ENCODE measurements at places on chromosomes 7 and 10.
A peak's percentile ranks its signal among the peaks of the same experiment; 100 is the strongest.

GRCh38 chr10:119859420-119860258, 13.0 kb downstream of the MCMBP start:
- DNase-seq: peak; percentile 74

- DNase-seq: peak; percentile 59
These were observed 59.6 kb downstream of the ADRB1 start for GRCh38 chr10:114103284-114103683.

DNA sequence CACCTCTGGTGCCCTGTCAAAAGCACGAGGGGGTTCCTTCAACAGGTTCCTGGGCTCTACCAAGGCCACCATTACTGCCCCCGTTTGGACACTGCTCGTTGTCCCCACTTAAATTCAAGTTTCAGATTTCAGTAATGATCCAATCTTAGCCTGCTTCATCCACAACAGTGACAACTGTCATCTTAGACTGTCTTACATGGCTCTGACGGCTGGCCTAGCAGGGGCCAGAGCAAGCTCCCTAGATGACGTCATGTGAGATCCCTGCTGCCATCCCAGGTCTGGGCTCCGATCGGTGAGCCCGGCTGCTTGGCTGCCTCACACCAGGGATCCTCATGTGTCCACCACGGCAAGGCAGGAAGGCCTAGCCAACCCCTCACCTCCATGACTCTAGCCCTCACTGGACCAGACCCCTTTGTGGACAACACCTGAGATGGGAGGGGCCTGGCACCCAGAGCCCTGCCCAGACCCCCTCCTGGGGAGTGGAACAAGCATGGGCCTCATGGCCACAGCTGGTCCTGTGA, 82.5 kb downstream of the FAM53B start:
- no peak for DNase-seq

GRCh38 chr7:27173956-27174873, at the start of gene HOXA10:
Gene HOXA10, minus strand, starts transcription at chr7:27174320. Its CDS starts 14 bp downstream, at chr7:27174306.
- DNase-seq: peak; percentile 79

- DNase-seq: peak; percentile 42
These were observed 1.0 kb upstream of the FAM20C start for GRCh38 chr7:191105-191980.

DNA sequence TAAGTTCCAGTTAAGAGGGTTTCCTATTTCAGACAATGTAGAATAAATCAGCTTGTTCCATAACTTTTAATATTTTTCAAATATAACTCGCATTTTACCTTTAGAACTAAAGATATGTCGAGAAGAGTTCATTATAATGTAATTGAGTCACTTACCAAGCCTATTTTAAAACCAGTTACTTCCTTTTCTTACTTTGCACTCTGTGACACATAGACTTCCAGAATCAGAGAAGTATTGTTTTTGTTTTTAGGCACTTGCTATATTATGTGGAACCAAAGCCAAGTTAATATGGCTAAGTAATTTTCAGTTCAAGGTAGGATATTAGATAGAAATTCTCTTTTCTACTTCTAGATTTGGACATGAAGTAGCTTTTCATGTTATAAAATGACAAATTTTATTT, 182.7 kb upstream of the PRPS1L1 start:
- no peak for DNase-seq

GRCh38 chr7:17910377-17910776, 29.9 kb downstream of the SNX13 start:
- DNase-seq: no peak

DNA sequence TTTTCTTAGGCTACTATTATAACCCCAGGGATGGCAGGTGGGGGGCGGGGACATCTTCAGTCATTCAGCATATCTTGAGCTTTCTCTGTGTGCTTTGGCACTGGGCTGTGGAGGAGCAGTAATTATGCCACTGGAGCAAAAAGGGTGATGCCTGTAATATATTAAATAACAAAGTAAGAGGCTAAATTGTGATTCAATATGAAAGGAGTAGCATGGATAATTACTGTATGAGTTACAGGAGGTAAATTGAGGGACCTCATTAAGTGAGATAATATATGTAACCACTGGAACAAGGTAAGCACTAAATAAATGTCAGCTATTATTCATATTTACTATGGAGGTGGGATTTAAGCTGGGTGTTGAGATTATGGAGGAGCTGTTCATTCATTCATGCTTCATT, 3.3 kb upstream of the STN1 start:
- no peak for DNase-seq

DNA sequence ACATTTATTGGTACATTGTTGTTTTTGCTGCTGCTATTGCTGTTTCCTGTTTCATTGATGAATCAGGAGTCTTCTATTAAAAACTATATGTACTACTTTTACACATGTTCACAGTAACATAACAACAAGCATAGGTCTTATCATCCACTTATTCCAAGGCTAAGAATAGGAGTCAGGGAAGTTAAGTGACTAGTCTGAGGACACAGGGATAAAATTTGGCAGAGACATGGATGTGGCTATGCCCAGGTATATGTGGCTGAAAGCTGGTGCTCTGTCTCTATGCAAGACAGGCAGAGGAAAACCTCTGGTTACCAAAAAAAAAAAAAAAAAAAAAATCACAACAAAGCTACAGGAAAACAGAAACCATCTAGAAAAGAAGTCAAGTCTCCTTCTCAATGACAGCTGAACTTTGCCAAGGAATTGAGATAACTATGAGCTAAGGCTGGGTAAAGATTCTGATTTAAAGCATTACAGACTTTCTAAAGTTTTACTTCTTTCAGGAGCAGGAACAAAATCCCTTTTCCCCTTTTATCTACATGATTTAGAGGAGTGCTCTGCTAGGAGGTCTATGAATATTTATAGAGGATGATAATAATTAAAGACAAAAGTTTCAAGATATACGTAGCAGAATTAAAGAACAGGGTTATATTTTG, 70.0 kb downstream of the GPR141 start:
- no peak for DNase-seq

DNA sequence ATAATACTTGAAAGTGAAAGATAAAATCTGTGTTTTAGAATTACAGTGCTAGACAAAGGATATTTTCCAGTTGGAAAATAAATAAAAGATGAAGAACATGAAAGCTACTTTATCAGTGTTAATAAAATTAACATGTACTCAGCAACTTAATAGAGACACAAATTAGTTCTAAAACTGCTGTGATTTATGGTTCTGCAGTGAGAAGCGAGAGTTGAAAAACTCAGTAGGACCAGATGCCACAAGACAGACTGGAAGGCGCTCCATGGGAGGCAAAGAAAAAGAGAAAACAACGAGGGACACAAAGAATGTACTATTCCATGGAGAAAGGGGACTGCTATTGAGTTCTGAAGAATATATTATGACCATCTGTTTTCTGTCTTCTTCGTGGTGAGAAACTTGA, 590.4 kb downstream of the PHTF2 start:
- no peak for DNase-seq

DNA sequence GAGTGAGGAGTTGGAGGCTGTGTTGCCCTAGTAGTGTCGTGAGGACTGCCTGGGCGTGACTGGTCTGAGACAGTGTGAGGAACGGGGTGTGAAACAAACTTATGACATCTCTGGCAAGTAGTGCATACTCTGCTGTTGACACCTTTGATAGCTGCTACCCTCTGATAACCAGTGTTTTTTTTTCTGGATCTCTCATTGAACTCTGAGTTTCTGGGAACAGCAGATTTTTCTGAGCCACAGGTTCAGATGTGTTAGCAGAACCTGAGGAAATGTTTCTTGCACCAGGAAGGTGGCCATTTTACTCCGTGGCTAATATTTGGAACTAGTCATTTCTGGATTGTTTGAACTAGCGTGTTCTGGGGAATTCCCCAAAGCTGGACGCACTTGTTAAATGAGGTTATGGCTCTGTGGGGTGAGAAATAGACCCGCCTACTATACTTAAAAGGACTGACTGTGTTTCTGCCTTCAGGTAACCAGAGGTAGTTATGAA, 52.9 kb downstream of the AUTS2 start:
- DNase-seq: no peak

GRCh38 chr10:132120200-132120599, 54.5 kb downstream of the JAKMIP3 start:
- DNase-seq: no peak

- DNase-seq: no peak
These were observed 16.6 kb downstream of the BUD23 start for GRCh38 chr7:73700069-73700423.

DNA sequence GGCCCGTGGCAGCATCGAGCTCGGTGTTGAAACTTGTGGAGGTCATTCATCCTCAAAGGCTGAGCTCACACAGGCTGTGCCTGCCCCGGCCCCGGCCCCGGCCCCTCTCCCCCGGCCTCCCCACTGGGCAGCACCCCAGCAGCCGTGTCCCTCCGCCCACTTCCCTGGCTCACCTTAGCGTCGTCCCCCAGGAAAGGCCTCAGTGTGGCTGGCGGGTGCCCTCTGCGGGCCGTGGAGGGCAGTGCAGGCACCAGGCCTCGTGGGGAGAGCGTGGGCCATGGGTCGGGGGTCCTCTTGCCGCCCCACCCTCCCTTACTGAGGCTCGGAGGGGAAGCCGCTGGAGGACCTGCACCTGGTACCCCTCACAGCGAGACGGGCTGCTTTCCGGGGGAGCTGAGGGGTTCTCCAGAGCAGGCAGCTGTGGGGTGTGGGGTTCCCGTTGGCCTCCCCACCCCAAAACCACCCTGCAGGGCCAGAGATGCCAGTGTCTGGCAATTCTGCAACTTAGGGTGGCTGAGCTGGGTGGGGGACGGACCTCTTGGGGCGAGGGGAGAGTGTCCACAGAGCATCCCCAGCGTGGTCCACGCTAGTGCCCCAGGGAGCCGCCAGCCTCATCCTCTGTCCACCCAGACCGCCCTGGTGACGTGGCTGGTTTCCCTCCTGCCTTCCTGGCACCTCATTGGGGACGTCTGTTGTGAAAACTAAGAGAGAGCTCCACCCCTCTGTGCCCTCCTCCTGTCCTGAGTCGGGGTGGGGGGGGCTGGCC, 44.2 kb upstream of the DPYSL4 start:
- no peak for DNase-seq

GRCh38 chr7:49172639-49173038, 248.3 kb downstream of the CDC14C start:
- no peak for DNase-seq

- DNase-seq: no peak
These were observed 39.5 kb downstream of the WNT2 start for GRCh38 chr7:117283371-117283770.

DNA sequence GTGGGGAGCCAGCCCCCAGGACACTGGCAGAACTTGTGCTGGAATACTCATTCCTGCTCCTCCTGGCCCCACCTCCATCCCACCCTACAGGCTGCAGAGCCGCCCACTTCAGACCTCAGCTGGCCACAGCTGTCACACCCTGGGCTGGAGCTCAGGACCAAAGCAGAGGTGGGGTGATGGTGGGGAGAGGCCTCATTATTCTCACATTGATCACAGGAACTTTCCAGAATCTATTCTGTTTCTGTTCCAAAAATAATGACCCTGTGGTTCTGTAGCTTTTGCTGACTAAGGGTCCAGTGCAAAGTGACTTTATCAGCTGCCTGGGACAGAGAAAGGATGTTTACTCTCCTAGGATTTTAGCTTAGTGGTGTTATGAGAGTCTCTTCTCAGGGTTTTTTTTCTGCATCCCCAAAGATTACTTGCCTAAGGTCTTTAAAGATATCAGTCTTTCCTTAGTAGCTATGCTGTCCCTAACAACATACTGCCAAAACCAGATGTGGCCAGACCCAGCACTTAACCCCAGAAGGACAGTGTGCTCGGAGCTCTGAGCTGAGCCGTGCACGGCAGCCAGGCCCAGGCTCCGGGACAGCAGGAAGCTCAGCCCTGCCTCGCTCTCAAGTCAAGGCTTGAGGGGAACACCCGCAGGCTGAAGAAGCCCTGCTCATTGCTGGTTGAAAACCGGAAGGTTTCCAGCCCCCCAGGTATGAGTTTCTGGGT, 223.3 kb downstream of the MLLT10 start:
- DNase-seq: no peak

GRCh38 chr10:15852111-15852557, 8.2 kb downstream of the MINDY3 start:
- DNase-seq: no peak

- DNase-seq: no peak
These were observed 89.2 kb downstream of the CUL2 start for GRCh38 chr10:35000936-35001335.
